ENCODE measurements at places on chromosomes 4 and X. TPM values are rescaled to one million over a fixed set of nuclear protein-coding genes. Genes with fewer than 3 reads are reported as not detected.

The ADRA2C gene
- total RNA-seq = 4.9 TPM

The SATL1 gene
- total RNA-seq = 0.17 TPM

The ARHGAP36 gene
- total RNA-seq = not detected

GRCh38 chr4:108060164-108060563, 70.5 kb downstream of the HADH start:
- peak; percentile 58 for DNase-seq

- DNase-seq = peak; percentile 77
These were observed 41.4 kb downstream of the SRPX2 start for GRCh38 chrX:100685284-100685996.

- no peak for DNase-seq
These were observed 125.4 kb upstream of the EOLA2 start for GRCh38 chrX:150063674-150064073.

DNA sequence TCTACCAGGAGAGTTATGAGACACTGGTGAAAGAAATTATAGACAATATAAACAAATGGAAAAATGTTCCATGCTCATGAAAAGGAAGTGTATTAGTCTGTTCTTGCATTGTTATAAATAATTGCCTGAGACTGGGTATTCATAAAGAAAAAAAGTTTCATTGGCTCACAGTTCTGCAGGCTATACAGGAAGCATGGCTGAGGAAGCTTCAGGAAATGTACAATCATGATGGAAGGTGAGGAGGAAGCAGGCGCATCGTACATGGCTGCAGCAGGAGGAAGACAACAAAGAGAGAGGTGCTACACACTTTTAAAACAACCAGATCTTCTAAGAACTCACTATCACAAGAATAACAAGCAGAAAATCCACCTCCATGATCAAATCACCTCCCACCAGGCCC, 184.3 kb downstream of the NPNT start:
- DNase-seq = no peak

DNA sequence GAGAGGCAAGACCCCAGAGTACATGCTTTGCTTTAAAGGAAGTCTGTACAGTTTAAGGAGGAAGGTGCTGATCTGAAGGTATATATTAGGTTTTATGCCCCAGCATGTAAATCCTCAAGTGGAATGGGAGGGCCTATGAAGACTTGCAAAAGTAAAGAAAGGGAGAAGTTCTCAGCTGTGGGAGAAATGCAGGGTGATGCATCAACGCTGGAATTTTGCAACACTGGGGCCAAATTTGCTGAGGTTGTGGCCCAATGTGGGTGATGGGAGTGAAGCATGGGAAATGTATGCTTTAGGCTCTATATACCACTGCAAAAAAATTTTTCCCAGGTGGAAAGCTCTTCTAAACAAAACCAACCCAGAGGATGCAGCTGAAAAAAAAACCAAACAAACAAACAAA, 33.8 kb upstream of the GPR174 start:
- DNase-seq = no peak

GRCh38 chrX:135396566-135396965, 25.2 kb upstream of the SMIM10L2A start:
- no peak for DNase-seq

- DNase-seq = no peak
These were observed 557.0 kb upstream of the GNPDA2 start for GRCh38 chr4:45283352-45283751.

- DNase-seq = no peak
These were observed 51.0 kb downstream of the CYTL1 start for GRCh38 chr4:4968161-4968725.
